ENCODE measurements at places on chromosomes 2 and 18.
A peak's percentile ranks its signal among the peaks of the same experiment; 100 is the strongest.

GRCh38 chr2:70088598-70089219, 1.4 kb downstream of the PCBP1 start:
- peak; percentile 87 for DNase-seq

- DNase-seq, result peak; percentile 14
These were observed 772 bp downstream of the RELCH start for GRCh38 chr18:62187543-62188510.

GRCh38 chr2:23155022-23155421, 230.0 kb upstream of the KLHL29 start:
- no peak for DNase-seq

DNA sequence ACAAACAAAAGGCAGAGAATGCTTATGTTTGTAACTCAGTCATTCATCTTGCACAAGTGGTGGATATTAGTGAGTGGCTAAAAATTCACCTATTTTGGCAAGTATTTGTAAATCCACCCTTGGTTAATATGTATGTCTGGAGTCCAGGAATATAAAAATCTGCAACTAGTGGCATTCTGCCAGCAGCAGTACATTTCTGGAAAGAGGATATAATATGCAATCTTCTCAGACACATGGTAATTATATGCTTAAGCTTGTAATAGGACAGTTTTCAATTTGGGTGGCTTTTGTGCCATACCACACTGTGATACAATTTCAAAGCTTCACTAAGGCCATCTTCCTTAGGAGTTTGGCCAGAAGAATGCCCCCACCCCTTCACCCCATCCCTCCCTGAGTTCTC, 693.3 kb downstream of the MBD2 start:
- DNase-seq, result no peak

DNA sequence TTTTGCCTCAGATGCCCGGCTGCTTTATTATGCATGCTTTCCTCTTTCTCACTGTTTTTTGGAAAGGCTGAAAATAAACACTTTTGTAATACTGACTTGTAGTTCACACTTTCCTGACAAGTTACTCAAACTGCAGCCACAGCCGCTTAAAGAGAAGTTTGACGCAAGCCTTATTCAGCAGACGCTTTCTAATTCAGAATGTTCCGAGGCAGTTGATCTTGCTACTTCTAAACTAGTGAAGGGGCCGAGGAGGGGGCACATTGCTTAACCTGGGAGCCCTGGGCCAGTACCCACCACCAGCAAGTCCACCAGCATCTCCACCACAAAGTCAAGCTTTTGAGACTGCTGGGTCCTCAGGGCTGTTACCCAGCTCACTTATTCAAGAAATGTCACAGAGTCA, 71.8 kb upstream of the SPRED2 start:
- DNase-seq, result no peak

DNA sequence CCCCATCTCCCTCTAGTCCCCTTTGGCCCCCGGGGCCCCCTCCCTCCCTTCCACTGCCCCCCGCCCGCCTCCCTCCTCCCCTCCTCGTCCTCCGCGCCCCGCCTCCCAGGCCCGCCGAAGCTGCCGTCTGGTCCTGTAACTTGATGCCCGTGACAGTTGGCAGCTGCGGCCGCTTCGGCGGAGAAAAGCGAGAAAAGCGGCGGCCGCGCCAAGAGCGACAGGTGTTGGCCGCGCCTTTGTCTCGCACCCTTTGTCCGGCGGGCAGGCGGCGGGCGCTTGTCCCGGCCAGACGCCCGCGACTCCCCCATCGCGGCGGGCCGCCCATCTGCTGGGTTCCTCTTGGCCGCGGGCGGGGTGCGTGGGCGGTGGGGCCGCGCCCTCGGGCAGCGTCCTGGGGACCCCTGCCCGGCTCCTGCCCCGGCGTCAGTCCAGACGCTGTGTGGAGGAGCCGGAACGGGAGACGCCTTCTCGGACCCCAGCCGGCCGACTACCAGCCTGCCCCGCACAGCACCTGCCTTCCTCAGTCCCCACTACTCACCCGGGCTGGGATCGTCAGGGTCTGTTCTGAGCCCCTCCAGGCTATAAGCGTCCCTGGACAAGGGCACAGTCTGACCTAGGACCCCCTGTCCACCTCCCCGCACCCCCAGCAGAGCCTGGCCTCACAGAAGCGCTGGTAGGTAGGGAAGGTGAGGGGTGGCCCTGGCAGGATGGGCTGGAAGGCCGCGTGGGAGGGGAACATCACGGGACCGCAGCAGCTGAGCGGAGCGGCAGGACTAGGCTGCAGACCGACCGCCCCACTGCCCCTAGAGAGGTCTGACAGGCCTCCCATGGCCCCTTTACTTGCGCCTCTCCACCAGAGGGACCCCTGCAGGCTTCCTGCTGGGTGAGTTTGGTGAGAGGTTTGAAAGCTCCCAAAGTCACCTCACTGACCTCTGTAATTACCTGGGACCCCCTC, 1.2 kb upstream of the HES6 start:
- DNase-seq, result peak; percentile 73

GRCh38 chr2:57549642-57550102, 496.9 kb upstream of the VRK2 start:
- peak; percentile 46 for DNase-seq

GRCh38 chr18:8513249-8513648, 96.0 kb upstream of the RAB12 start:
- DNase-seq, result no peak

- DNase-seq, result no peak
These were observed 71.0 kb downstream of the AQP4 start for GRCh38 chr18:26794230-26795101.

GRCh38 chr2:161067846-161068350, 92.3 kb upstream of the TANK start:
- DNase-seq, result peak; percentile 37

DNA sequence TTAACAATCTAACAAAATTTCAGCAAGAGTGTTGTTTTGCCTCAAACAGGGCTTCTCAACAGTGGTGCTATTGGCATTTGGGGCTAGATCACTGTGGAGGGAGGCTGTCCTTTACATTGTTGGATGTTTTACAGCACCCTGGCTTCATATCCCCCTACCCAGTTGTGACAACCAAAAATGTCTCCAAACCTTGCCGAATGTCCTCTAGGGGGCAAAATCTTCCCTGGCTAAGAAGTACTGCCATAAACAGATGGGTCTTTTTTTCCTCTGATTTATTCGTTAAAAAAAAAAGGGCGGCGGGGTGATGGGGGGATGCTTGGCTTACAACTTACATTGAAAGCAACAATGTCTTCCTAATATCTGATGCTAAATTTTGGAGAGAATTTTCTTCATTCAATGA, 207.6 kb upstream of the CCDC150 start:
- peak; percentile 30 for DNase-seq

- no peak for DNase-seq
These were observed 786 bp upstream of the TMEM200C start for GRCh38 chr18:5895876-5896740.

DNA sequence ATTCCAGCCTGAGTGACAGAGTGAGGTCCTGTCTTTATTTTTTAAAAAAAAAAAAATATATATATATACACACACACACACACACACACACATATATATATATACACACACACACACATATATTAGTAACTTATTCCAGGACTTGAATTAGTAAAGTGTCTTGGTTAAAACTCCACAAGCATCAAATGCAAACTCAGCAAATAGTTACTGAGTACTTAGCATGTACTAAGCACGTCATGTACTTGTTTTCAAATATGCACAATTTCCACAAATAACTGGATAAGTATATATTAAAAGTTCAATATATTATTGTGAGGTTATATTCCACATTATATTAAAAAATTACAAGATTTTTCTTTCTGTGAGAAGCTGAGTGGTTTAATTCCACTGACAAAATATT, 304.7 kb downstream of the ZEB2 start:
- no peak for DNase-seq

DNA sequence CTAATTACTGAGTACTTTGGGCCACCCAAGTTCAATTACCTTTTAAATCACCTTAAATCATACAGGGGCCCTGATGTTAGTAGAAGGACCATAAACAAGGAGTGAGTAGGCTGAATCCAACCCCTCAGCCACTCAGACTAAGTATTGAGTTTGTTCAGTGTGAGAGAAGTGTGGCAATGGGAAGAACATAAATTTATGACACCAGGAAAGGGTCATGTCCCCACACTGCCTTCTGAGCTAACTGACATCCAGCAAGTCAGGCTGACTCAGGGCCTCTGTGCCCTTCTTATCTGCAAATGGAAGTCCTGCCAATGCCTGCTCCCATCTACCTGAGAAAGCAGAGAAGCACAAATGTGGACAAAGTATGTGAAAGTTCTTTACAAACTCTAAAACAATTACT, 12.9 kb downstream of the PLEKHM3 start:
- no peak for DNase-seq

- DNase-seq, result peak; percentile 19
These were observed 76.9 kb upstream of the GCFC2 start for GRCh38 chr2:75787532-75788132.

DNA sequence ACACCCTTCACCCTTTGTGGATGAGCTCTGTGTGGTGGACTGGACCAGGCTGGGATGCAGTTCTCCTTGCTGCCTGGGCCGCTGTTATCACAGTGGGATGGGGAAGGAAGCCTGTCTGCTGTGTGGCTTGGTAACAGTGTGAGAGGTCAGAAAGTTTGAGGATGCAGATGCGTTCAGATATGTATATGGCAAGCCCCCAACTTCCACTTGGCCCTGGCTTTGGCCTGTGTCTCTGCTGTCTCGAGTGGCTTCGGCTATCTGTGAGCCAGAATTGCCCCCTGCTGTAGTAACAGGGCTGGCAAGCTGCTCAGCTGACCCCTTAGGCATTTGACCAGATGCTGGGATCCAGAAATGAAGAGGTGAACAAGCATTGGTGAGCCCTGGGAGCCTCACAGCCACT, 106.8 kb downstream of the WDSUB1 start:
- DNase-seq, result no peak

GRCh38 chr2:151239624-151240023, 22.0 kb downstream of the RBM43 start:
- no peak for DNase-seq

GRCh38 chr2:235722869-235723268, 229.0 kb downstream of the AGAP1 start:
- DNase-seq, result no peak

DNA sequence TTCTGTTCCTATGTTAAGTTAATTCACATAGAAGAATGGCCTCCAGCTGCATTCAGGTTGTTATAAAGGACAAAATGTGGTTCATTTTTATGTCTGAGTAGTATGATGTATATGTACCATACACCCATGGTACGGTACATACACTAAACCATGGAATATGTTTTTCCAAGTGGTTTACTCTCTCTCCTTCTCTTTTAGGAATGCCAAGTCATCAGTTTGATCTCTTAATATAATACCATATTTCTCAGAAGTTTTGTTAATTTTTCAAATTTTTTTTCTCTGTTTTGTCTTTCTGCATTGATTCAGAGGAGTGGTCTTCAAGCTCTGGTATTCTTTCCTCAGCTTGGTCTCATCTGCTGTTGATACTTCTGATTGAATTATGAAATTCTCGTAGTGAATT, 230.9 kb downstream of the DSEL start:
- DNase-seq, result no peak

Measured in NCI-H1694 (cell line).